ENCODE measurements at places on chromosomes 6 and 20.

GRCh38 chr20:63501818-63502670, 3.2 kb upstream of the EEF1A2 start:
- peaks cover 14% of the 10 kb centered on the region for H3K27me3 ChIP-seq
- H3K27ac ChIP-seq = no peak overlapping the region
- no peak for DNase-seq
- no peak overlapping the region for H3K4me3 ChIP-seq
- no peaks in the 10 kb centered on the region for H3K4me1 ChIP-seq
- H3K36me3 ChIP-seq = no peaks in the 10 kb centered on the region

DNA sequence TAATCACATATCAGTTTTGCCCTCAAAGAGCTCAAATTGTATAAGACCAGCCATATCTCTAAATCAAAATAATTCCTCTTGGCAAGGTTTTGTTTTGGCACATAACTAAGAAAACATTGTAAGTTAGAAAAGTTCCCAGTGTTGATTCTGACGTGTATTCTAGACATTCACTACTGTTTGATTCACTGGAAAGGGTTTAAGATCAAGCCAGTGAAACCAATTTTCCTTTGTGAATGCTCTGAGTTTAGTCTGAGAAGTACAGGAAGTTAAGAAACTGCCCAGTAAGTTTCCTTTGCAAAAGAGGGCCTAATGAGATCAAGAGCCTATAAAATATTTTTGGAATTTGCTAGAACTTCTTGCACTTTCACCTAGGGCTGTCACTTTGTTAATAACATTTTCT, 143.0 kb downstream of the FNDC1 start:
- no peak overlapping the region for H3K27ac ChIP-seq
- no peaks in the 10 kb centered on the region for H3K36me3 ChIP-seq
- H3K4me1 ChIP-seq = no peaks in the 10 kb centered on the region
- DNase-seq = peak; percentile 19

GRCh38 chr20:57188056-57188455, 78.4 kb downstream of the BMP7 start:
- H3K36me3 ChIP-seq = no peaks in the 10 kb centered on the region
- H3K27me3 ChIP-seq = peaks cover 10% of the 10 kb centered on the region
- no peak for DNase-seq
- H3K27ac ChIP-seq = no peak overlapping the region
- peaks cover 5% of the 10 kb centered on the region for H3K4me1 ChIP-seq

DNA sequence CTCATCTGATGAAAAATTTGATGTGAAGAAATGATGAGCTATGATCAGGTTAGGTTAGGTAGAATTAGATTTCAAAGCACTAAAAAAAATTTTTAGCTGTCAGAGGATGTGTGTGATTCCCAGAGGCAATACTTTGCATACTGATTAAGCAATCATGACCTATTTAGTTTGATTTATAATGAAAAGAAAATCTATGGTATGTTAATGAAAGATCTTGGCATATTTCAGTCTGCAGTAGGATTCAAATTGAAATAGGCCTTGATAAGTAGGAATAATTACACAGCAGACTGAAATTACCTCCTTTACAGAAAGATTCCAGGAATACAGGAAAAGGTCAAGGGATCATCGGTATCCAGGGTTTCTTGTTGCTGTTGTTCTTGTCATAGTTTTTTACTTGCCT, 69.3 kb downstream of the HDDC2 start:
- no peaks in the 10 kb centered on the region for H3K4me1 ChIP-seq
- no peaks in the 10 kb centered on the region for H3K27me3 ChIP-seq
- no peaks in the 10 kb centered on the region for H3K36me3 ChIP-seq
- DNase-seq = peak; percentile 63

GRCh38 chr20:3307725-3308124, 68.7 kb upstream of the SLC4A11 start:
- H3K4me3 ChIP-seq = no peak overlapping the region
- H3K4me1 ChIP-seq = no peaks in the 10 kb centered on the region
- DNase-seq = no peak
- no peaks in the 10 kb centered on the region for H3K27me3 ChIP-seq
- H3K36me3 ChIP-seq = peaks cover 35% of the 10 kb centered on the region
- no peak overlapping the region for H3K27ac ChIP-seq

DNA sequence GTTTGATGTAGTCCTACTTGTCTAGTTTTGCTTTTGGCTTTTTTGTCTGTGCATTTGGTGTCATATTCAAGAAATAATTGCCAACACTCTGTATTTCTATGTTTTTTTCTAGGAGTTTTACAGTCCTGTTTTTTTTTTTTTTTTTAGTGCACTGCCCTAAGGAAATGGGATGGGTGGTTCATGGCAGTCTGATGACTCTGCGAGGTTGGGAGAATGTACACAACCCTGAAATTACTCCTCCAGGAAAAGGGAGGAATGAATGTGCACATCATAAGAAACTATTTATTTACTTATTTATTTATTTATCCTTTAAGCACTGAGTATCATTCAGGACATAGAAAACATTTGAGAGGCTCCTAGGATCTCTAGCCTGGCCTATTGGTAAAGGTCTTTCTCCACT, 15.2 kb upstream of the SLC17A5 start:
- no peaks in the 10 kb centered on the region for H3K27me3 ChIP-seq
- no peak for DNase-seq
- no peaks in the 10 kb centered on the region for H3K4me1 ChIP-seq
- no peak overlapping the region for H3K4me3 ChIP-seq

DNA sequence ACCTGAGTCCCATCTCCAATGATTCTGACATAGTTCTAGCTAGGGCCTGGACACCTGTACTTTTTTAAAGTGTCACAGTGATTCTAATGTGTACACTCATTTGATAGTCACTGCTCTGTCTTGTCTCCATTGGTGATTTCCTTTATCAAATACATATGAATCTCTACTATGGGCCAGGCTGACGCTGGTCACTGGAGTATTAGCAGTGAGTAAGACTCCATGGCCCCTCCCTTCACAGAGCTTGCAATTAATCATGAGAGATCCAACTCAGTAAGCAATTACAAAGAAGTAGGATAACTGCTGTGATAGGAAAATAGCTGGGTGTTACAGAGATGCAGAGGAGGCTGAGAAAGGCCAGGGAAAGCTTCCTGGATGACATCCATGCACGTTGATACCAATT, 19.3 kb upstream of the SASH1 start:
- no peak overlapping the region for H3K27ac ChIP-seq
- peaks cover 5% of the 10 kb centered on the region for H3K4me1 ChIP-seq
- DNase-seq = no peak

DNA sequence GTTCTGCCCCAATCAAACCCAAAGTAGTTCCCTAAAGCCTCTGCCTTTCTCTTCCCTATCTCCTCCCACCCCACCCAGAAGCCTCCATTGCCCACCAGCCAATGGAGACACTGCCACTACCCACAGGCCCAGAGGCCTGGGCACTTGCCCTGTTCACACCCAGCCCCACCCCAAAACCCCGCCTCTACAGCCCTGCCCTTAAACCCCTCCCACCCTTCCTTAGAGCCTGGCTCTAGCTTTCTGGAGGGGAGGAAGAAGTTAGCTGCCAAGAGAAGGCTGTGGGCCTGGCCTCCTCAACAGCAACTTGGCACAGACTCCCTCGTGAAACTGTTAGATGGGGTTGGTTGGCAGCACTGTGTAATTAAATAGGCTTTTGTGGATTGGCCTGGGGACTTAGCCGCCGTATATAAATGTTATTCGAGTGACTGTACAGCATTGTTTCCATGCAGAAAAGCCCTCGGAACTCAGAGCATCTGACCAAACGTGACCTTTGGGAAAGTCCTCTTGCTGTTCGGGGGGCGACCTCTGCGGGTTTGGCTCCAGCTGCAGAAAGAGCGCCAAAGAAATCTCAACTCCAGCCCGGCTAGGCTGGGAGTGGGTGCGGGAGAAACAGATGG, 31.4 kb downstream of the COL11A2 start:
- no peak overlapping the region for H3K27ac ChIP-seq
- no peaks in the 10 kb centered on the region for H3K36me3 ChIP-seq
- H3K27me3 ChIP-seq = peaks cover 2% of the 10 kb centered on the region
- H3K4me1 ChIP-seq = peaks cover 16% of the 10 kb centered on the region
- peak overlapping the region; percentile 52 for H3K4me3 ChIP-seq

GRCh38 chr6:88493717-88494116, 327.6 kb upstream of the CNR1 start:
- no peaks in the 10 kb centered on the region for H3K27me3 ChIP-seq
- no peak overlapping the region for H3K27ac ChIP-seq
- H3K36me3 ChIP-seq = no peaks in the 10 kb centered on the region
- no peak overlapping the region for H3K4me3 ChIP-seq

DNA sequence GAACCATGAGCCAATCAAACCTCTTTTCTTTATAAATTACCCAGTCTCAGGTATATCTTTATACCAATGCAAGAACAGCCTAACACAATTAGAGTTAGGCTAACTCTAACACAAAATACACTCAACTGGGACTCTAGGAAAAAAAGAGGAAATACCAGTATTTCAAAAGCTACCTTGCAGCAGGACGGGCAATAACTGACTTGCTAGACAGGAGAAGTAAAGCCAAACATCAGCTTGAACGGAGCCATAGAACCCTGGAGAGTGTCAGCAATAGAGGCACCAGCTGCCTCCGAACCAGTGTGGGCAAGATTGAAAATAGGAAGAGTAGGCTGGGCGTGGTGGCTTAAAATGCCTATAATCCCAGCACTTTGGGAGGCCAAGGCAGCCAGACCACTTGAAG, 162.0 kb upstream of the SOX4 start:
- no peaks in the 10 kb centered on the region for H3K36me3 ChIP-seq
- DNase-seq = no peak
- H3K4me1 ChIP-seq = no peaks in the 10 kb centered on the region
- no peaks in the 10 kb centered on the region for H3K27me3 ChIP-seq
- no peak overlapping the region for H3K27ac ChIP-seq
- no peak overlapping the region for H3K4me3 ChIP-seq

- H3K27me3 ChIP-seq = no peaks in the 10 kb centered on the region
- H3K4me3 ChIP-seq = no peak overlapping the region
- DNase-seq = no peak
- H3K4me1 ChIP-seq = no peaks in the 10 kb centered on the region
Measured at GRCh38 chr20:16412906-16413305, 160.3 kb downstream of the KIF16B start.

- no peaks in the 10 kb centered on the region for H3K36me3 ChIP-seq
- no peaks in the 10 kb centered on the region for H3K4me1 ChIP-seq
- H3K27me3 ChIP-seq = no peaks in the 10 kb centered on the region
- H3K27ac ChIP-seq = no peak overlapping the region
- no peak for DNase-seq
Measured at GRCh38 chr20:13085275-13085674, 76.5 kb downstream of the SPTLC3 start.

DNA sequence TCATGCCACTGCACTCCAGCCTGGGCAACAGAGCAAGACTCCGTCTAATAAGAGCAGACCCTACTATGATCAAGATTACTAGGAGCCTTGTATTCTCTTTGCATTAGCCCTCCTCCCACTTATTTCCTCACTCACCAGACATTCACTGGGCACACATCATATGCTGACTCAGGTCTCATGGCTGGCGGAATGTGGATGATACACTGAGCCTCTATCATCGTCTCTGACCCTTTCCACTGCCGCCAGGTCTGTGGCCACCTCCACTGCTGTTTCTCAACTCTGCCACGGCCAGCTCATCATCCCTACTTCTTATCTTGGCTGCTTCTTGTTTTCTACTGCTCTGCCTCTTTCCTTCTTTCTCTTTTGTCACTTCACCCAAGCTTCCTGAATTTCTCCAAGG, 161.0 kb downstream of the BACH2 start:
- H3K27ac ChIP-seq = peak overlapping the region; percentile 90
- H3K4me1 ChIP-seq = peaks cover 39% of the 10 kb centered on the region
- peak; percentile 94 for DNase-seq
- H3K36me3 ChIP-seq = no peaks in the 10 kb centered on the region

DNA sequence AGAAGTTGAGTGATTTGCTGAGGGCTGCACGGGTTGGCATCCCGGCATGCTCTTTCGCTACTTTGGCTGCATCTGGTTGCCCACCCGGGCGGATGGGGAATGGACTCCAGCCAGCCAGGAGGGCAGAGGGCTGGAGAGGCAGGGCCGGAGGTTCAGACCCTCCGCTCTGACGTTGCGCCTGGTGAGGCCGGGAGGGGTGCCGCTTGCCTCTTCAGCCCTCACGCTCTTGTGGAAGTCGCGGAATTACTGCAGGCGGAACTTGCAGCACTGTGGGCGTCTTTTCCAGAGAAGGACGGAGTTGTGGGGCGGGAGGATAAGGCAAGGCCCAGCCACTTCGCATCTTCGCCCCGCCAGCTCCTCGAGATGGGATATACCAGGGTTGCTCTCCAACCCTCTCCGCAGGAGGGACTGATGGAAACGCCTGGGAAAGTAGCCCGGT, 656 bp downstream of the RTEL1 start:
- peak overlapping the region; percentile 84 for H3K27ac ChIP-seq
- peaks cover 21% of the 10 kb centered on the region for H3K4me1 ChIP-seq
- H3K4me3 ChIP-seq = peak overlapping the region; percentile 100
- no peaks in the 10 kb centered on the region for H3K36me3 ChIP-seq

- no peaks in the 10 kb centered on the region for H3K27me3 ChIP-seq
- H3K27ac ChIP-seq = no peak overlapping the region
- H3K36me3 ChIP-seq = no peaks in the 10 kb centered on the region
- no peak overlapping the region for H3K4me3 ChIP-seq
Measured at GRCh38 chr6:51494342-51494741, 593.1 kb downstream of the PKHD1 start.

GRCh38 chr6:138428944-138429598, 25.0 kb downstream of the HEBP2 start:
- H3K27me3 ChIP-seq = no peaks in the 10 kb centered on the region
- no peak overlapping the region for H3K27ac ChIP-seq
- peak; percentile 45 for DNase-seq

- no peak for DNase-seq
- H3K4me3 ChIP-seq = no peak overlapping the region
- H3K36me3 ChIP-seq = no peaks in the 10 kb centered on the region
- H3K4me1 ChIP-seq = peaks cover 36% of the 10 kb centered on the region
- no peak overlapping the region for H3K27ac ChIP-seq
Measured at GRCh38 chr6:151448623-151449022, 3.3 kb downstream of the RMND1 start.

- DNase-seq = peak; percentile 22
- H3K27ac ChIP-seq = no peak overlapping the region
- H3K27me3 ChIP-seq = no peaks in the 10 kb centered on the region
- H3K4me3 ChIP-seq = no peak overlapping the region
- H3K36me3 ChIP-seq = no peaks in the 10 kb centered on the region
- H3K4me1 ChIP-seq = no peaks in the 10 kb centered on the region
Measured at GRCh38 chr6:85354761-85355618, 94.9 kb upstream of the NT5E start.

DNA sequence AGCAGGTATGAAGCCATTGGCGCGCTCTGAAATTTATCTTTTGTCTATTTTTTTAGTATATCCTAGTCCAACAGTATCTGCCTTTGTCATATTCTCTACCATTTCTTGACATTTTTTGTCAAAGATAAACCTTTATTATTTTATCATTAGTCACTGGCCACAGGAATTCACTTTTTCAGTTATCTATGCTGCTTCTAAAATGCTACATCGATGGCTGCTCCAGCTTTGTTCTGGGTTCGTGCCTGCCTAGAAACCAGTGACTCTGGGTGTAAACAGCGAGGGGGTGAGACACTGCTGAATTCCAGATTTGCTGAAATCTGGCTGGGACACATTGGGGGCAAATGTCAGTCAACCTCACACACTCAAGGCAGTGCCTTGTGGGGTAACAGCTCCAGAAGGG, 193.4 kb downstream of the CDC5L start:
- peaks cover 17% of the 10 kb centered on the region for H3K4me1 ChIP-seq
- no peaks in the 10 kb centered on the region for H3K36me3 ChIP-seq
- H3K27me3 ChIP-seq = no peaks in the 10 kb centered on the region
- H3K27ac ChIP-seq = peak overlapping the region; percentile 52

- H3K4me1 ChIP-seq = no peaks in the 10 kb centered on the region
- H3K27me3 ChIP-seq = peaks cover 6% of the 10 kb centered on the region
- peaks cover 8% of the 10 kb centered on the region for H3K36me3 ChIP-seq
- H3K4me3 ChIP-seq = no peak overlapping the region
Measured at GRCh38 chr20:5933802-5934436, 16.4 kb downstream of the TRMT6 start.
